ENCODE measurements at places on chromosomes 1 and 21.

GRCh38 chr21:26140164-26140579, 30.4 kb downstream of the APP start:
- DNase-seq, result peak; percentile 63

DNA sequence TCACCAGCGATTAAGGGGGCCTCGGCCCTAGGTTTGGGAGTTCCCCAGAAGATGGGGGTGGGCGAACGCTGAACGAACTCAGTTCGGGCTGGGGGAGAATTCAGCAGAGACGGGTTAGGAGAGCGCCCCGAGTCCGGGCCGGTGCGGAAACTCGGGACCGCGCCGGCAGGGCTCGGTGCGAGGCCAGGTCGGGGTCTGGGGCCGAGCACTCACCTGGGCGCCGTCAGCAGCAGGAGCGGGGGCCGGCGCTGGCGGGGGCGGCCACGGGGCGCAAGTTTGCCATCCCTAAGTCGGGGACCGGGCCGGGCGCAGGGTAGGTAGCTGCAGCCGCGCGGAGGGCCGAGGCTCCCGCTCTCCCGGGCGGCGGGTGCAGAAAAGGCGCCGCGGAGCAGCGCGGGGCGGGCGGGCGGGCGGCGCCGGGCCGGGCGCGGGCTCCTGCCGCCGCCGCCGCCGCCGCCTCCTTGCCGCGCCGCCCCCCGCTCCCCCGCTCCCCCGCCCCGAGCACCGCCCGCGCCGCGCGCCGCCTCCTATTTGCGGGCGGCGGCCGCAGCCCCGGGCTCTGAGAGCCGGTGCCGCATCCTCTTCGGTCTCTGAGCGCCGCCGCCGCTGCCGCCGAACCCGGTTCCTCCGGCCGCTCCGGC, 349 bp downstream of the ADGRB2 start:
- no peak for DNase-seq

DNA sequence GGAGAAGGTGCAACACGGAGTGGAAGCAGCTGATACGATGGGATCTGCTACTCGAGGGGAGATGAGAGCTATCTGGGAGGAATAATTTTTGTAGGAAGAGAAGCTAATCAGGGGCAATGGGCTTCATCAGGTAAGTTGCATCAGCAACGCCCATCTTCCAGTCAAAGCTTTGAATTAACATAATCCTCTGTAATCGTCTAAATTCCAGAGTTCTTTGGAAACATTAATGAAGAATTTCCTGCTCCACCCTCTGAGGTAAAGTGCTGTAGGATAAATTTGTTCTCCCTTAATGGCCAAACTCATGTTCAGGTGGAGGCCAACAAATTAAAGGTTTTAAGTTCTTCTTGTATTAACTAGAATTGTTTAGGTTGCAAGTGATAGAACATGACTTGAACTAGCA, 94.0 kb upstream of the KAZN start:
- DNase-seq, result no peak

DNA sequence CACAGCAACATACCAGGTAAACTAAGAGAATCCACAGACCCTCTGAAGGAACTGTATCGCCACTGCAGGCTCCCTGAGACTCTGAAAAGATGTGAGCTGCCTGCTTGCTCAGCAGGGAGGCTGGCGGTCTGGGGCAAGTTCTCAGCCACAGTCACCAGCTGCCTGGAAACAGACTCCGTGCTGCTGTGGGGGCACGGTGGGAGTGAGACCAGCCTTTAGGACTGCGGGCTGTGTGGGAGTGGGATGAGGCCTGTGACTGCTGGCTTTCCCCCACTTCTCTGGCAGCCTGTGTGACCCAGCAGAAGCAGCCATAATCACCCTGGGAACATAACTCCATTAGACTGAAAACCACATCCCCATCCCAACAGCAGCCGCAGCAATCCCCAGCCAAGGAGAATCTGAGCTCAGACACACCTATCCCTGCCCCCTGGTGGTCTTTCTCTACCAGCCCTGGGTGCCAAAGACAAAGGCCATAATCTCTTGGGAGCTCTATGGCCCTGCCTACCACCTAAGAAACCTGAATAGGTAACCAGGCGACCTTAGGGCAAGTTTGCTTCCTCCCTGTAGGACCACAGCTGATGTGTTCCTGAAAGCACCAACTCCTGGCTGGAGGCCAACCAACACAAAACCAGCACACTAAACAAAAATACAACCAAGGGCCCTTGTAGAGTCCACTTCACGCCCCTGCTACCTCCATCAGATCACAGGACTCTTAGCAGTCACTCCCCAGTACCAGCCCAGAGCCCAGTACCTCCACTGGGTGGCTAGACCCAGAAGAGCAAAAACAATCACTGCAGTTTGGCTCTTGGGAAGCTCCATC, 151.5 kb downstream of the SMYD3 start:
- DNase-seq, result no peak

DNA sequence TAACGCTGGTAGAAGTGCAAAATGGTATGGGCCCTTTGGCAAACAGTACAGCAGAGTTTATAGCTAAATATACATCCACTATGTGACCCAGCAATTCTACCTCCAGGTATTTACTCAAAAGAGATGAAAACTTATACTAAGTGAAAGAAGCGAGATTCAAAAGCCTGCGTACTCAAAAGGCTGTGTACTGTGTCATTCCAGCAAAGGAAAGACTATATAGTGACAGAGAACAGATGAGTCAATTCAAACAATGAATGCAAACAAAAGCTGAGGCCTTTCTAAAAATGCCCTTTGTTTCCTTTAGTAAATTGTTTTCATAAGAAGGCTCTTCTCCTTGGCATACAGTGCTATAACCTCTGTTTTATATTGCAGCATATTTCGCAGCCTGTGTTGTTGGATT, 268.8 kb upstream of the CSF3R start:
- no peak for DNase-seq

GRCh38 chr1:232630047-232630893, at the start of gene SIPA1L2:
Gene SIPA1L2, minus strand, starts transcription at chr1:232630133. Its CDS starts 114,794 bp downstream, at chr1:232515339.
- peak; percentile 100 for DNase-seq

- DNase-seq, result no peak
Observed at GRCh38 chr1:89063094-89063493, 1.9 kb downstream of the GBP1 start.

DNA sequence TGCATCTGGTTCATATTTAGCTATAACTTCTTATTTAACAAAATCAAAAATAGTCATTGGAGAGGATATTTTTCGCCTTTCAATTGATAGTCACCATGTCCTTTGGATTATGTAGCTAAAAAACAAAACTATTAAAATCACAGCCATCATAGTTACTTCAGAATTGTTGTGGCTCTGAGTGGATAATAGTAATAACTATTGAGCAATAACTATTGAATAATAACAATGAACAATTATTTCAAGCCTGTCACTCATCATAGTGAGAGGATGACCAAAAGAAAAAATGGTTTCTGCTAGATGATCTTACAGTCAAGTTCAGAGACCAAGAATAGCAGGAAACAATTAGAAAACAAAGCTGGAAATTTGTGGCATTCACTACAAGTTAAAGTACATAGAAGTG, 38.4 kb upstream of the AGL start:
- DNase-seq, result no peak

- no peak for DNase-seq
Observed at GRCh38 chr1:219099307-219099706, 74.4 kb upstream of the LYPLAL1 start.

DNA sequence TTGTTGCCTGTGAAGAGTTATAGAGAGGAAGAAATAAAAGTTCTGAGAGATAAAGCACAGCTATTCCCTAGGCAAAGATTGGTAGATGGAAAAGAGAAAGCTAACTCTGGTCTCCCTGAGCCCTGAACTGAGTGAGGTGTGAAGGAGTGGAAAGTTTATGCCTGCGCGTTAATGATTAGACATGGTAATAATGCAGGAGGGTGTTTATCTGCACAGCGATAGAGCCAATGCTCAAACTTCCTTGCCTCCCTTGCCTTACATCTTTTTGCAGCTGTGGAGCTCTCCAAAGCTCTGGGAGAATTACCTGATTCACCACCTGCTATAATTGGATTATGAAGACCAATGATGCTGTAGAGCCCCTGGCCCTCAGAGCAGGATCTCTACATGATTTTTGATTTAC, 32.8 kb upstream of the CHRM3 start:
- DNase-seq, result no peak

DNA sequence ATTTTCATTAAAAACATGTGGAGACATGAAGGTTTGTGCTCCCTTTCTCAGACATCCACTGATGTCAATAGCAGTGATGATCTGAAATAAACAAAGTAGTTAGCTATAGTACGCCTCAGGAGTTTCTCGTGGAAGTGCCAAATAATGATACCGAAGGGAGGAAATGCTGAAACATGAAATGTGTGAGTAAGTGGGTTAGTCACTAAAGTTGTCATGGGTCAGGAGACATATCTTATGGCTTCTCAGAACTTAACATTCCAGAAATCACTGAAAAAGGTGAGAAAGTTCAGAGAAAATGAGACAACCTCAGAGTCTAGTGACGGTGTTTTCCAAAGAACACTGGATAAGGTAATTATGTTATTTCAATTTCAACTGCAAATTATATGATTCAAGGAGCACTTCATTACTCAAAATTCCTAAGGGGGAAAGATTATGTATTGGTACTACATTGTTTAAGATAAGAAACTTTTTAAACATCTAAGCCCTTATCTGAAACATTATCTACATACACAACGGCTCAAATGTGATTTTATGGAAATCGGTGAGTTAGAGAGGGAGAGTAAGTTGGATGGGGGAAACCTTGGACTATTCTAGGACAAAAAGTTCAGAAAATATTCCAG, 20.6 kb downstream of the NIBAN1 start:
- peak; percentile 83 for DNase-seq

- DNase-seq, result peak; percentile 86
Observed at GRCh38 chr1:41870076-41870562, 48.6 kb downstream of the HIVEP3 start.

- no peak for DNase-seq
Observed at GRCh38 chr1:44326024-44326701, 28.9 kb downstream of the ERI3 start.

DNA sequence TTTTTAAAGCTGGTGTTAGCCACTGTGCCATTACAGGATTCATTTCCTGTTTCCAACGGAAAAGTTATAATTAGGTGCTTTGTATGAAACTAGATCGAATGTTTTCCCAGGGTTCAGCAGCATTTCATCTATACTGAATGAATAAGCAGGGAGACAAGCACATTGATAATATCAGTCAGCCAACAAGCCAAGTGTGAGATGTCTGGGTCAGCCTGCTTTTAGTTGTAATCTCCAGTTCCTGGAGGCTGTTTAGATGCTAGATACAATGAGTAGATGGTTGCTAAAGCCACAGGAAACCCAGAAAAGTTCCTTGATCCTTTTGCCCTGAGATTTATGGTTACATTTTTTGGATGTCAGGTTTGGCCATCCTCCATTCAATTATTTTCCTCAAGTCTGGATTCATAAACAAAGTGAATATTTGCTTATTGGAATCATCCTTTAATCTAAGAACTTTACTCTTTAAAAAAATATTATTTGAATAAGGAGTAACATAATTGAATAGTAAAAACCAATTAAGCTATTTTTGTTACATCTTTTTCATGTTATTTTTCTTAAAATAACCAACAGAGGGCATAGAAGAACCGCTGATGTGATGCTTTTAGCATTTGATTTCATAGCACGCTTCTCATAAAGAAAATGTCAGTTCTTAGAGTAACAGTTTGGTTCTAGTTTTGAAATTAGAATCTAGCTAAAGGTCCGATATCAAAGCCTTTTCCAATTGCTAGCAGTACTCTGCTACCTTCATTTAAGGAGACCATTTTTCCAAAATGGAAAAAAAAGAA, 76.6 kb downstream of the HSPA13 start:
- DNase-seq, result peak; percentile 10

- no peak for DNase-seq
Observed at GRCh38 chr1:15014516-15014915, 139.0 kb upstream of the TMEM51 start.

- no peak for DNase-seq
Observed at GRCh38 chr1:8525216-8525557, 207.3 kb downstream of the SLC45A1 start.

DNA sequence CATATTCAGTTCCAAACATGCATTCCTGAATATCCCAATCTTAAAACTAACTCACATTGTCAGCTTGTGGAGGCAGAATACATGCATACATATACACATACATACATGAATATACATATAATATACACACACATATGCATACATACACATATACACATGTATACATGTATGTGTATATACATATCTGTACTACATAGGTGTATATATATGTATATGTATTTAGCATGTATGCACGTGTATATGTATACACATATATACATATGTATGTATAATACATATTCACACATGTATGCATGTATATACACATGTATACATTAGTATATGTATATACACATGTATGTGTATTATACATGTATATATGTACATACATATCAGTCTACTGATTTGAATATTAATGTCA, 1.2 kb upstream of the ZNF691 start:
- DNase-seq, result no peak

GRCh38 chr1:118184739-118185083, 317 bp downstream of the SPAG17 start:
- no peak for DNase-seq

DNA sequence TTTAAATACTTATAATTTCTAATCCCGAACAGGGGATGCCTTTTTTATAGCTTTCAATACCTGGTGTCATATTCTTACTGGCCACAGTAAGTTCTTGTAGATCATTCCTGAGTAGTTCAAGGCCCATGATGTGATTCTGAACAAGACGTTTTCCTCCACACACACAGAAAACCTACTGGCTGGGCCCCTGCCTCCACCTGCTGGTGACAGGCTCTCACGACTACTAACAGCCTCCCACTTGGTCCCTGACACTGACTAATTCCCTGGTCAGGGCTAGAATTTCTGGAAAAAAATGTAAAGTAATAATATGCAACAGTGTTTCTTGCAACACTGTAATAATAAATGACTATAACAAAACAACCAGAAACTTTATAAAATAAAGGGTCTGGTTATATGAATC, 50.4 kb upstream of the RIPK4 start:
- DNase-seq, result peak; percentile 71

- DNase-seq, result no peak
Observed at GRCh38 chr21:17488620-17489019, 24.2 kb upstream of the CXADR start.

DNA sequence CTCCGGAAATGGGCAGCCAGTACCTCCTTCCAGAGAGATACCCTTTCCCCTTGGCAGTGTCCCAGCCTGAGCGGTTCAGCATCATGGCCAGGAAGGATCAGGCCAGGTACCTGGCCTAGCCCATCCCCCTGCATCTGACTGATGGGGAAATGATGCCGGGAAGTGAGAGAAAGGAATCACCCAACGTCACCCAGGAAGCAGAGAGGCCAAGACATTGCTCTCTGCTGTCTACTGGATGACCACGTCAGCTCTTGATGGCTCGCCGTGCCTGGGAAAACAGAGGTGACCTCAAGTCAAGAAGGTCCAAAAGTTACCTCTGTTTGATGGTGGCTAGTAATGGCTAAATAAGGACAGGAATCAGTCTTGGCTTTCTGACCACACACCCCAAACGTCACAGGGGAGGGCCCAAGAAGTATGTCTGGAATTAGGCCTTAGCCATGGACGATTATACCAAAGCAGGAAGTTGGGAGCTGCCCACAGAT, 79.0 kb downstream of the MRPL37 start:
- DNase-seq, result no peak

Data from RWPE1 (cell line).